ENCODE measurements at places on chromosomes 11 and 22.
A peak's percentile ranks its signal among the peaks of the same experiment; 100 is the strongest.

- DNase-seq: peak; percentile 49
Measured at GRCh38 chr11:29333993-29334775, 682.6 kb downstream of the KCNA4 start.

- no peak for DNase-seq
Measured at GRCh38 chr11:96097844-96098421, 174.0 kb upstream of the MTMR2 start.

- no peak for DNase-seq
Measured at GRCh38 chr22:32625985-32626384, 151.4 kb downstream of the FBXO7 start.

GRCh38 chr22:49023879-49024774, 803.5 kb downstream of the BRD1 start:
- no peak for DNase-seq

GRCh38 chr11:66012946-66013761, 1.3 kb downstream of the CST6 start:
- no peak for DNase-seq

DNA sequence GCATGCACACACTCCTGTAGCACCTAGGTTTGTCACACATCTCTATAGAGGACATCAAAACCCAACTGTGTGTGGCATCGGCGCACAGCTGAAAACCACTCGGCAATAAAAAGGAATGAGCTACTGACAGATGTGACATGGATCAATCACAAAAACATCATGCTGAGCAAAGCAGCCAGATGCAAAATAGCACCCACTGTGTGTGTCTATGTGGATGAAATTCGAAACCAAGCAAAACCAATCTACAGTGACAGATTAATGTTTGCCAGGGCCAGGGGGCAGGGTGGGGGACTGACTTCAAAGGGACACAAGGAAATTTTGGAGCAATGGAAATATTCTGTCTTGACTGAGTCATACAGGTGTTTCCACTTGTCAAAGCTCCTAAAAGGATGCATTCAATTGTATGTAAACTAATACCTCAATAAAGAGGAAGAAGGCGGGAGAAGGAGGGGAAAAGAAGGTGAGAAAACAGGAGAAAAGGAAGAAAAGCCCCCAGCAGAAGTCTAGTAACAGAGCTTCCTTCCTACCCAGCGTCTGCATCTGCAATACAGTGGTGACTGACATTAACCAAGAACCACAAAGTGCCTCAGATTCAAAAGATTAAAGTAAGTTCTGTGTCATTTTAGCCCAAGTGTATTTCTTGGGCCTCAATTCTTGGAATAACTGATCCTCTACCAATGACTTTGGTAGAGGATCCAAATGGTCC, 49.8 kb downstream of the PACSIN2 start:
- DNase-seq: no peak

GRCh38 chr11:118531597-118532084, 649 bp downstream of the TMEM25 start:
- DNase-seq: no peak

GRCh38 chr11:26105762-26106423, 226.0 kb upstream of the ANO3 start:
- DNase-seq: no peak

Data from fibroblast of the conjunctiva (primary cell).